ENCODE measurements at places on chromosomes 1 and 21.

GRCh38 chr1:40841602-40842001 lies 20.6 kb downstream of the CITED4 start:
- no peak for ATAC-seq

- ATAC-seq = no peak
Measured at GRCh38 chr1:89994231-89994804, 592 bp upstream of the ZNF326 start.

GRCh38 chr21:24590261-24590660 lies 1017.0 kb downstream of the MRPL39 start:
- ATAC-seq = no peak

DNA sequence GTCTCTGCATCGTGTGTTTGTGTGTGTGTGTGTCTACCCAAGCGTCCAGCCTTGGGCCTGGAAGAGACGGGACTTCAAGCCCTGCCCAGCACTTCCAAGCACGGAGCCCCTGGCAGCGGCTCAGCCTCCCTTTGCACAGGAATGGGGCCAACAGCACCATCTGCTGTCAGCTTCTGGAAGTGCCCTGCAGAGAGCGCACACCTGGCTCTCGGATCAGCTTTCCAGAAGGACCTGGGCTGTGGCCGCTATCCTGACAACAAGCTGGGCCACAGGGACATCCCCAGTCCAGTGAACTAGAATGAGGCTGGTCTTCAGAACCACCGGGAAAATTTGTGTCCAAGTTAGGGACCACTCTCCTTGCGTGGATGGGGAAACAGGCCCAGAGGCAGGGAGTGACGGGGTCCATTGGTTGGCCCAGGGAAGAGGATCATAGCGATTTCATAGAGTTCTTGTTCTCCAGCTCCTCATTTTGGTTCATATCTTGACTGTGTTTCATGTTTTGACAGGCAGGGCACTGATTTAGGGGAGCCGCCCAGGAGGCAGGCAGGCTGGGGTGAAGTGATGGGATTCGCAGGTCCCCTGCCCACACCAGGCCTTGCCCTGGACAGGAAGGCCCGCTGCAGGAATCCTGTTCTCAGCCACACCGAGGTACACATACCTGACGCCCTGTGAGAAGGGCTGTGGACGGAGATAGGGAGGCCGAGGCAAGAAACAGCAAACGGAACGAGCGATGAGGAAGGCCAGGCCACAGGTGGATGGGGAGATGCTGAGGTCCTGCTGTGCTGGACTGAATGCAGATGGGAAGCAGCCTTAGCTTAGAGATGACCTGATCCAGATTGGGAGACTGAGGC lies 38.4 kb downstream of the TAS1R2 start:
- ATAC-seq = peak; percentile 39

GRCh38 chr1:8389958-8390535 lies 72.1 kb downstream of the SLC45A1 start:
- peak; percentile 81 for ATAC-seq

DNA sequence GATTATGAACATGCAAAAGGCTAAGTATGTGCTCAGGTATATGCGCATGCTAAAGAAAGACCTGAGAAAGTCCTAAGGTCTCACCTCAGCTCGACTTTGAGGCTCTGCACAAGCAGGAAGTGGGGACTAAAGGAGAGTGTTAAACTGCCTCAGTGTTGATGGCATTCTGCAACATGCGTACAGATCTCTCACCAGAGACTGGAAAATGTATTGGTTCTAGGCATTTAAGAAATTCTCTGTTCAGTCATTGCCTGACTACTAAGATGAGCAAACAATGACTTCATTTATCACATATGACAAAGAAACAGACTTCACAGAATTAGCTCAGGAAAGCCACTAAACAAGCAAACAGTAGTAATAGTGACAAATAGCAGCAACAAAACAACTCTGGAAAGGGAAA lies 90.8 kb downstream of the USH2A start:
- ATAC-seq = no peak

DNA sequence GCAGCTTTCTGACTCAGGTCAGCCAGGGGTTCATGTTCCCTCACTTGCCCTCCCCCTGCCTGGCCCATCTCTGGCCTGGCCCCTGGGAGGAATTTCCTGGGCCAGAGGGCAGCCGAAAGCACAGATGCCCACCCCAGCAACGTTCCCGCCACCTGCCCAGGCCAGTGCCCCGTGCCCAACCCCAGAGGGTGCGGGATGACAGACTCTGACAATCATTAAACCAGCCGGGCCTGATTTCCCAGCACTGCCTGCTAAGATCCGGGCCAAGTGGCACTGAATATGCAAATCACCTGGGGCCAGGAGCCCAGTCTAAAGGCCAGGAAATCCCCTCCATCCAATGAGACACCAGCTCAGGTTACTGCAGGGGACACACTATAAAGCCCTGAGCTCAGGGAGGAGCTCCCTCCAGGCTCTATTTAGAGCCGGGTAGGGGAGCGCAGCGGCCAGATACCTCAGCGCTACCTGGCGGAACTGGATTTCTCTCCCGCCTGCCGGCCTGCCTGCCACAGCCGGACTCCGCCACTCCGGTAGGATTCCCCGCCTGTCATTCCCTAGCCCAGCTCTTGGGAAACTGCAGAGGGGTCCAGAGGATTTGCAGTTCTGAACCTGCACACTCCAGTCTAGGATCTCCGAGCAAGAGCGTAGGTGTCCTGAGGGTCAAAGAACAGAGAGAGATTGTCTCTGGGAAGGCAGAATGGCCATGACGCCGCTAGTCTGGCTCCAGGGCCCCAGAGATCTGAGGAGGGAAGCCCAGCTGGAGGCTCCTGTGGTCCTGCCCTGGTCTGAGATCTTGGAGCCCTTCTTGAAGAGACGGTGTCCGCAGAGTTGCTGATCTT lies at the start of gene ELF3:
Gene ELF3, plus strand, starts transcription at position 408 of the 836 bp plus-strand sequence. CDS start 550 bp downstream, outside the sequence.
- ATAC-seq = peak; percentile 71

- no peak for ATAC-seq
Measured at GRCh38 chr1:104906141-104906540, 1156.4 kb downstream of the AMY1C start.

DNA sequence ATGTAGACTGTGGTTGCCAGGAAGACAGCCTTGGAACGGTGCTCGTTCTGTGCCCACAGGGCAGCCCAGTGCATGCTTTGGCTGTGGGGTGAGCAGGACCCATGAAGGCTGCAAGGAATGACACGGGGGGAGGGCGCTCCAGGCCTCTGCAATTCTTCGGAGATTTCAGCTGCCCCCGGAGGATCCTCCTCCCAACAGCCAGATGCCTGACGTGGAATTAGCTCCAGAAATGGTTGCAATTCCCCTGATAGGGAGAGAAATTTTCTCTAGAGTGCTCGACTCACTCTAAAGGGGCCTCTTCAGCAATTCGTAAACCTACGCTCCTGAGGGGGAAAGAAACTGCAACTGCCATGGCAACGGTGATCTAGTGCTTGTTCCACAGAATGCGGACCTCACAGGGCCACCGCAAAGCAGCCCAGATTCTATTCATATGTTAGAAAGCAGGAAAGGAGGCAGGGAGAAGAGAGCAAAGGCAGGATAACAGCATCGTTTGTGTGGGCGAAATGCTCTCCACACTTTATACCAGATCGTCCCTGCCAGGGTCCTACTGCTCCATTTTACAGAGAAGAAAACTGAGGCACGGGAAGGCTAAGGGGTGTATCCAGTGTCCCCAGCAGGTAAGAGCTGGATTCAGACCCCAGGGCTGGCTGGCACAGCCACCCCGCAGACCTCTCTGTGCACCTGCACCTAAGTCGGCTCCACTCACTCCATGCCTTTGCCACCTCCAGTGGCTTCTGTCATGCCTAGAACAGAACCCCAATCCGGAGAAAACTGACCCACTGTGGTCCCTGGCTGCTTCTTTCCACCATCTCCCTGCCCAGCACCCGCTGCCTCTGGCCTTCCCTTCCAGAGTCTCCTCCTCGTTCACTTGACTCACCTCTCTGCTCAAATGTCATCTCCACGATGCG lies 11.9 kb upstream of the PDE9A start:
- ATAC-seq = no peak

Measured in activated T-helper 17 cell treated with anti-CD3 and anti-CD28 coated beads, Interleukin-2, amount 50 U/mL, for 72 hours (primary cell).